ENCODE measurements at places on chromosomes 4 and X.

DNA sequence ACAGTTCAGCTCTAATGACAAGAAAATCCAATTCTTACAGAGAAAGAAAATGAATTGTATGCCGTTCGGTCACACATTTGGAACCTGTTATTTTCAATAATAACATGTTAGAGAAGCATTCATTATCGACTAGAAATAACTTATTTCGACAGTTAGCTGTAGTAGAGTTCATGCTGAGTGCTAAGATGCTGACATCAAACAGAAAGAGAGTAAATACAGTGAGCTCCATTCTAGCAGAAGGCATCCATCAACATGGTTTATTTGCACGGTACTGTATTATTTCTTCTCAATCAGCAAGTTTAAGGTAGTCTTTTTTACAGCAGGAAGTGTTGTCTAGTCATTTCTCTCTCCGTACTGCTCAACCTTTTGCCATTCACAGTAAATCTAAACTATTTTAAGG, 732.1 kb downstream of the STIM2 start:
- DNase-seq = no peak

GRCh38 chrX:45186643-45187026, 14.0 kb downstream of the DIPK2B start:
- no peak for DNase-seq

- no peak for DNase-seq
Measured at GRCh38 chr4:23483320-23483960, 406.4 kb downstream of the PPARGC1A start.

GRCh38 chr4:121454251-121454979, 73.6 kb upstream of the QRFPR start:
- no peak for DNase-seq

GRCh38 chr4:38870098-38870808, 2.6 kb downstream of the FAM114A1 start:
- DNase-seq = no peak

DNA sequence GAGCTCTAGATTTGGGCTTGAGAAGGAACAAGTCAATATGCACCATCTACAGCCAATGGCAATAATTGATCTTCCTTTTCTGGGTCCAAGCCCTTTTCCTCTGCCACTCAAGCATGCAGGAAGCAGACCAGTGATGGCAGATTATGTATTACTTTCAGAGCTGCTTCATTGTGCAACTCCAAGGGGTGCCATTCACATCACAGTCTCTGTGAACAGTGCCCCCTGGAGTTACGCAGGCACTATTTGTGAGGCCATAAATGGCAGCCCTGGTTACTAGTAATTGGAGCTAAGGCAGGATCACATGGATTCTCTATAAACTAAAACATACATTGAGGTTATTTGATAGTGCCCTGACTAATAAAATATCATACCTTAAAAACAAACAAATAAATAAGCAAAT, 313.4 kb upstream of the SLC7A11 start:
- no peak for DNase-seq
